NCI-H774 (cell line): ENCODE measurements at places on chromosomes 4 and X.

DNA sequence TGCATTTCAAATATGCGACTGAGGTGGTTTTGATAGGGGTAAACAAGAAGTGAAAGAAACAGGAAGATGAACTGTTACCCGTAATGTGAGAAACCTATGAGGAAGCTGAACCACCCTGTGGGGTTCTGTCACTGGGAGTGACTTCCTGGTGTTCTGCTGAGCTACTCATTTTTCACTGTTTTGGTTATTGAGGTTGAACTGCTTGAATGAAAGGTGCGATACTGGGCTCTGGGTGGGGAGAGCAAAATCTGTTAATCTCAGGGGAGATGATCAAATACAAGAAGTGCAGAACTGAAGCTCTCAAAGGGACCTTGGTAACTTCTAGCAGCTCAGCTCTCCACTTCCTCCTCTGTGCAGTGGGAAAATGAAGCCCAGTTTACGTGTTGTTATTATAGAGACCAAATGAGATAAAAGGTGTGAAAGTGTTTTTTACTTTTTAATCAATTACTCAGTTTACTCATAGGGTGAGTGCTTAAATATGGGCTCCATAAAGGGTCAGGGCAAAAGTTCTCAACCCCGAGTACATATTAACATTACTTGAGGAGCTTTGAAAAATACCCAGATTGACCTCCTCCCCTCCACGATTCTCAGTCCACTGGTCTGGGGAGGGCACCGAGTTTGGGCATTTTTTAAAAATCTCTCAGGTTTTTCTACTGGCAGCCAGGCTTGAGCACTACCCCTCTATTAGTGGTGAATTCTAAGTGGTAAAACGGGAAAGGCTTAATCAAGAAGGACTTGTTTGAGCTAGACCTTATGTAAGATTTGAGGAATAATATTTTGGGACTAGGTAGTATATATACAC, 66.7 kb downstream of the COQ2 start:
- DNase-seq, result no peak

DNA sequence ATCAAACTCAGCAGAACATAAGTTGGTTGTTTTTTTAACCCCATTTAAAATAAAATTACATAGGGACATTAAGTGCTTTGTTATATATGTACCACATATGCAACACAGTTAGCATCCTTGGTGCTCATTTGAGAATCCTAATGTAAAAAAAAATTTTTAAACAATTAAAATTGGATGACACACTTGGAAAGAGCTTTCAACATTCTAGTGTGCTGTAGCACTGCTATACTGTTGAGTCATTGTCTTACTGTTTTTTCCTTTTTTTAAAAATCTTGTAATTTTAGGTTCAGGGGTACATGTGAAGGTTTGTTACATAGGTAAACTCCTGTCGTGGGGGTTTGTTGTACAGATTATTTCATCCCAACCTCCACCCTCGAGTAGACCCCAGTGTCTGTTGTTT, 12.8 kb downstream of the THAP9 start:
- no peak for DNase-seq

DNA sequence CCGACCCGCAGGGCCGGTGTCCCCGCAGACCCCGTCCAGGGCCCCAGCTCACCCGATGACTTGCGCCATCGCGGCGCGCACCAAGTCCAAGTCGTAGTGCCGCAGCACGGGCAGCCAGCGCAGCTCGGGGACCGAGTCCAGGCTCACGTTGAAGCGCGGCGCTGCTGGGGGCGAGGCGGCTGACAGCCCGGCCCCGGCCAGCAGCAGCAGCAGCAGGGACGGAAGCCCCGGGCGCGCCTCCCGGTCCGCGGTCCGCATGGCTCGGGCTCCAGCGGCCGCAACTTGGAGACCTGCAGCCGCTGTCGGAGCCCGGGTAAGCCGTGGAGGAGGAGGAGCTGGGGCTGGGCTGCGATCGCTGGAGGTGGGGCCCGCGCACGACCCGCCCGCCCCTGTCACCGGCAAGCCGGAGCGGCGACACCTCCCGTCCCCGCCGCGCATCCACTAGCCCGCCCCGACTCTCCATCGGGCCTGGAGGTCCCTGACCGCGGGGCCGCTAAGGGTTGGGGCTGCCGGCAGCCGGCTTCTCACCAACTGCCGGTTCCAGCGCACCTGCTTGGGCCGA, at the start of gene NAAA:
Gene NAAA (minus strand): TSS at position 322 of the 562 bp plus-strand sequence. CDS start 64 bp downstream, at position 258.
- DNase-seq, result peak; percentile 69

GRCh38 chr4:185738820-185739219, 73.2 kb downstream of the SORBS2 start:
- no peak for DNase-seq

GRCh38 chr4:152364883-152365282, 171.0 kb downstream of the FBXW7 start:
- DNase-seq, result no peak

GRCh38 chr4:48047421-48047844, 30.9 kb downstream of the NIPAL1 start:
- DNase-seq, result no peak

GRCh38 chrX:148600131-148600530, 99.7 kb downstream of the AFF2 start:
- no peak for DNase-seq

- no peak for DNase-seq
Observed at GRCh38 chr4:16450724-16451123, 224.5 kb upstream of the TAPT1 start.

GRCh38 chr4:26715636-26716242, 131.9 kb downstream of the TBC1D19 start:
- no peak for DNase-seq

DNA sequence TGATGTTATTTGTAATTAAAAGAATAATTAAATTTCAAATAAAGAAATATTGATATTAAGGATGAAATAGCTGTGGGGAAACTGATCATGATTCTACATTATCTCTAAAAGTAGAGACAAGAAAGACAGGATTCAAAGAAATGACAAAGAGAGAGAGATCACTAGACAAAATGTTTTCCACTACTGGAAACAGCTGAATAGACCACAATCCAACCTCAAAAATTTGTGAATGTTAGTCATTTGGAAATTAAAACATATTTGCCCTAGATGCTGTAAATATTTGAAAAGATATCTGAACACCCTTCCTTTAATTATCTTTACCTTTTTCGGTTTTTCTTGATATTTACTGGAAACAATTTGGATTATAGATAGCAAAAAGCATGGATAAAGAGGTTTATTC, 414.9 kb downstream of the CENPC start:
- no peak for DNase-seq
